H9 (cell line): ENCODE measurements at places on chromosomes 4 and X. TPM values are rescaled to one million over a fixed set of nuclear protein-coding genes. Genes with fewer than 3 reads are reported as not detected.

The GAGE12H gene
- not detected in 2 replicates for total RNA-seq

The ZFX gene
- 66.8 and 70.8 TPM in 2 replicates for total RNA-seq

GRCh38 chr4:185108185-185108584 is 34.9 kb upstream of the SLC25A4 start:
- peaks cover 6% of the 10 kb centered on the region for H3K36me3 ChIP-seq
- no peaks in the 10 kb centered on the region for H3K27me3 ChIP-seq
- peaks cover 3% of the 10 kb centered on the region; the same call in 1 of the 2 replicates for H3K4me1 ChIP-seq
- DNase-seq = no peak

- H3K4me1 ChIP-seq = no peaks in the 10 kb centered on the region
- no peak overlapping the region for H3K27ac ChIP-seq
Measured at GRCh38 chr4:176031922-176032321, 33.7 kb upstream of the WDR17 start.

GRCh38 chr4:30945586-30945985 is 225.4 kb downstream of the PCDH7 start:
- no peaks in the 10 kb centered on the region for H3K4me1 ChIP-seq
- no peaks in the 10 kb centered on the region for H3K36me3 ChIP-seq
- H3K4me3 ChIP-seq = no peak overlapping the region
- no peaks in the 10 kb centered on the region for H3K27me3 ChIP-seq

DNA sequence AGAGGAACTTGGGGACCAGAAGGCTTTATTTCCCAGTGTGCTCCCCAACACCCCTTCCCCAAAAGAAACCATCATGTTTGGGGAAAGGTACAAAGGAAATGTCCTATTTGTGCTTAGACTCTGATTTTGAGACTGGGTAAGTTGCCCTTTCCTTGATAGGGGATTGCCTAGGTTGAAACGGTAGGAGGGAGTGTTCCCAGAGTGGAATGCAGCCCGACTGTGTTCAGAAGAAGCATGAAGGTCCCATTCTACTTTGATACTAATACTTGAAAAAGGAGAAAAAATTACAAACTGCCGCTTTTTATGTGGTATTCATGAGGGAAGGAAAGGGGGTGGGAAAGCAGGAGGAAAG is 32.4 kb upstream of the TMEM131L start:
- H3K36me3 ChIP-seq = no peaks in the 10 kb centered on the region
- H3K4me3 ChIP-seq = no peak overlapping the region
- no peak overlapping the region for H3K27ac ChIP-seq
- DNase-seq = no peak
- H3K4me1 ChIP-seq = no peaks in the 10 kb centered on the region

DNA sequence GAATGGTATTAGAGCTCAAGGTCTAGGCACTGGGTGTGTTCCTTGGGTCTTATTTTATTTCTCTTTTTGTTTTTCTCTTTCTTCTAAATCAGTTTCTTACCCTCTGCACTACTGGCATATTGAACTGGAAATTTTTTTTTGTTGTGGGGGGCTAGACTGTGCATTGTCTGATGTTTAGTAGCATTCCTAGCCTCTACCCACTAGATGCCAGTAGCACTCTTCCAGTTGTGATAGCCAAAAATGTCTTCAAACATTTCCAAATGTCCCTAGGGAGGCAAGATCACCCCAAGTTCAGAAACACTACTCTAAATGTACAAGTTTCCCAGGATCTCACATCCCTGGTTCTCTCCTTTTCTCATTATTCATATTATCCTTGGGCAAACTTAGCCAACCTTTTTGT is 69.8 kb upstream of the AMOT start:
- no peaks in the 10 kb centered on the region for H3K36me3 ChIP-seq
- H3K27me3 ChIP-seq = no peaks in the 10 kb centered on the region
- no peaks in the 10 kb centered on the region for H3K4me1 ChIP-seq

DNA sequence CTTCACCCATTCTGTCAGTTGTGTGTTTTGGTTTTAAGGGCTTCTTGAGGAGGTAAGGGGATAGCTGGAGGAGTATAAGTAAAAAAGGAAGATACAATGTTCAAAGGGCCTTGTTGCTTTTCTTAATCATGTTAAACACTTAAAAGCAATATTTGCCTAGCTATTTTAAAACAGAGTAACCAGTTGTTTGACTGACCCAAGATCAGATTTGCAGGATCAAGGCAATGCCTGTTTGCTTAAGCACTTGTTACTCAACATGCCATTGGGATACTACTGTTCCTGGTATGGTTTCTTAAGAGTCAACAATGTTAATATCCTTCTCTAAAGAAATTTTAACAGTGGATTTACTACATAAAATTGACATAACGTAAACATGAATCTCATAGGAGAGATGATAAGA is 2.6 kb downstream of the DCLK2 start:
- no peak overlapping the region for H3K4me3 ChIP-seq
- DNase-seq = no peak
- no peak overlapping the region for H3K27ac ChIP-seq
- no peaks in the 10 kb centered on the region for H3K36me3 ChIP-seq
- H3K27me3 ChIP-seq = peaks cover 12% of the 10 kb centered on the region; the same call in 1 of the 2 replicates

- H3K4me1 ChIP-seq = no peaks in the 10 kb centered on the region
- peaks cover 3% of the 10 kb centered on the region; the same call in 1 of the 2 replicates for H3K36me3 ChIP-seq
- no peak overlapping the region for H3K4me3 ChIP-seq
- no peak overlapping the region for H3K27ac ChIP-seq
Measured at GRCh38 chr4:3283916-3284315, 8.9 kb upstream of the RGS12 start.

DNA sequence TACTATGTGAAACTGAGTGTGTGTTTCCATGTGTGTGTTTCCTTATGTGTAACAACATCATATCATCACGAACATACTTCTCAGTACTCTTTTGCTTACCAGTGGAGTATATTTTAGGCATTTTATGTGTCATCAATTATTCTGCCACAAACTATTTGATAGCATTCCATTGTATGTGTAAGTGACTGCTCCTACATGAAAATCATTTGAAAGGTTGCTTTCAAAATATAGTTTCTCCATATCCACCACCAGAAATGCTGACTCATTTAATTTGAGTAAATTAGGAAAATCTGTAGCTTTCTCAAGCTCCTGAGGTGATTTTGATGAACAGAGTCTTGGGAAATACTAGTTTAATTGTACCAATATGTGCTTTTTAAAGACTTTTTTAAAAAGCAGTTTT is 376.2 kb downstream of the PCDH18 start:
- DNase-seq = no peak
- H3K27me3 ChIP-seq = no peaks in the 10 kb centered on the region
- no peaks in the 10 kb centered on the region for H3K4me1 ChIP-seq
- no peak overlapping the region for H3K27ac ChIP-seq
- no peak overlapping the region for H3K4me3 ChIP-seq

- H3K4me1 ChIP-seq = no peaks in the 10 kb centered on the region
- H3K36me3 ChIP-seq = no peaks in the 10 kb centered on the region
- DNase-seq = no peak
- no peak overlapping the region for H3K4me3 ChIP-seq
Measured at GRCh38 chr4:75997081-75997480, 6.3 kb upstream of the SDAD1 start.
